ENCODE measurements at places on chromosomes 6 and 20.

- no peak for DNase-seq
Observed at GRCh38 chr6:113873043-113873667, 16.0 kb downstream of the MARCKS start.

- no peak for DNase-seq
Observed at GRCh38 chr6:169156108-169156792, 97.4 kb downstream of the THBS2 start.

DNA sequence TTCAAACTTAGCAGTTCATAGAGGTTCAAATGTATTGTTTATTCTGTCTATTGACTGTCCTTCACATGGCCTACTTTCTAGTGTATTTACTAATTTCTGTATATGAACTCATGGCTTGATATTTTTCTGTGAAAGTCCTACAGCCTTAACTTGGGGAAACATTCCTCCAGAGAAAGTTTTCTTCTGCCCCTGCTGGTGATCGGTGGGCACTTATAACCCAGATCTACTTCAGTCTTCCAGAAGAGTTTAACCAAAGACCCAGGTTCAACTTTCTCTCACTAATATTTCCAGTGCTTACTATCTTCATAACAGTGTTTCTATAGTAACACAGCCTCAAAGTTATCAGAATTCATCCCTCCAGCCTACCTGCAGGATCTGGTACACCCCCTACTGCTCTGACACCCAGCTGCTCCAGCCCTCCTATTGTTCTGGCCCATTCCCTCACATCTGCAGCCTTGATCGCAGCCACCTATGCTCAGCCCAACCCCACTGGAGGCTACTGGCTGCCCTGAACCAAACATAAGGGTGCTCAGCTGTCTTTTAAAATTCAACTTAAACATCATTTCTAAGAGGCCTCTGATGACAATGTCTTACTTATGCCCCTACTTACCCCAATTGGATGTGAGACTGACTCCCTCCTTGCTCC lies 72.3 kb downstream of the TBX18 start:
- DNase-seq: no peak

GRCh38 chr6:43738877-43739641 lies 31.0 kb upstream of the VEGFA start:
- no peak for DNase-seq

GRCh38 chr6:53894091-53894490 lies 99.3 kb downstream of the LRRC1 start:
- DNase-seq: no peak

- no peak for DNase-seq
Observed at GRCh38 chr20:3697588-3698305, 14.7 kb downstream of the SIGLEC1 start.

DNA sequence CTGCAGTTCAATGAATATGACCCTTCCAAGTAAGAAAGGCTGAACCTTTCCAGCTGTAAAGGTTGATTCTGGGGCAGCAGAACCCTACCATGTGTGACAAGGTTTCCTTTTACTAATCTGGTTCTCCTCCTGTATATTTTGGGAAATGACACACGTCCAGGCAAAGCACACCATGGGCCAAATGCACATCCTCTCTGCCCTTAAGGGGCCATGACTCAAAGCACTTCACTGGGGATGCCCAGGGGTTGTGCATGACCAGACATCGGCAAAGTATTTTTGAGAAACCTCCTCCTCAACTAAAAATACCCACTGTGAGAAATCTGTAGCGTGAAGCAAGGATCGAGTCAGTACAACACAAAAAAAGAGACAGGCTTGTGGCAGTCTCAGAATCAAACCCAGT lies 174.7 kb downstream of the BACH2 start:
- DNase-seq: no peak

Measured in T follicular helper cell (primary cell).